M059J (cell line): ENCODE measurements at places on chromosomes 1 and 21.

- DNase-seq = peak; percentile 80
Measured at GRCh38 chr1:211705467-211706091, 30.2 kb upstream of the NEK2 start.

DNA sequence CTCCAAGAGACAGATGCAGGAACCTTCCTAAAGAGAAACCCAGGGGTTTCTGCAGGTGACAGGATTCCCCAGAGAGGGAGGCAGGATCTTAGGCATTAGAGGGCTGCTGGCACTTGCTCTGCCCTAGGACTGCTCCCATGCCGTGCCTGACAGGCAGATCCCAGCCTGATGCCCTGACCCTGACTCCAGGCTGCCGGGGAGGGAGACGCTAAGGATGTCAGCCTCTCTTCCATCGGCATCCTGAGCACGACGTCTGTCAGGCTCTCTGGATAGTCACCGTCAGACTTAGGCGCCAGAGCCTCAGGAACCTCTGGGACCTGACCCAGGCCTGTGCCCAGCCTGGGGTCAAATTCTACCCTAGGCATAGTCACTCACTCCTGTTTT, 157.1 kb downstream of the NPHP4 start:
- DNase-seq = no peak

GRCh38 chr1:182126272-182126800, 64.8 kb upstream of the ZNF648 start:
- DNase-seq = no peak

- peak; percentile 32 for DNase-seq
Measured at GRCh38 chr21:38439957-38440356, 58.3 kb downstream of the ERG start.

- no peak for DNase-seq
Measured at GRCh38 chr1:209564849-209565248, 18.7 kb upstream of the CAMK1G start.

- no peak for DNase-seq
Measured at GRCh38 chr1:92511541-92511940, 24.8 kb upstream of the GFI1 start.

GRCh38 chr21:40373761-40374160, 473.2 kb downstream of the DSCAM start:
- DNase-seq = no peak

DNA sequence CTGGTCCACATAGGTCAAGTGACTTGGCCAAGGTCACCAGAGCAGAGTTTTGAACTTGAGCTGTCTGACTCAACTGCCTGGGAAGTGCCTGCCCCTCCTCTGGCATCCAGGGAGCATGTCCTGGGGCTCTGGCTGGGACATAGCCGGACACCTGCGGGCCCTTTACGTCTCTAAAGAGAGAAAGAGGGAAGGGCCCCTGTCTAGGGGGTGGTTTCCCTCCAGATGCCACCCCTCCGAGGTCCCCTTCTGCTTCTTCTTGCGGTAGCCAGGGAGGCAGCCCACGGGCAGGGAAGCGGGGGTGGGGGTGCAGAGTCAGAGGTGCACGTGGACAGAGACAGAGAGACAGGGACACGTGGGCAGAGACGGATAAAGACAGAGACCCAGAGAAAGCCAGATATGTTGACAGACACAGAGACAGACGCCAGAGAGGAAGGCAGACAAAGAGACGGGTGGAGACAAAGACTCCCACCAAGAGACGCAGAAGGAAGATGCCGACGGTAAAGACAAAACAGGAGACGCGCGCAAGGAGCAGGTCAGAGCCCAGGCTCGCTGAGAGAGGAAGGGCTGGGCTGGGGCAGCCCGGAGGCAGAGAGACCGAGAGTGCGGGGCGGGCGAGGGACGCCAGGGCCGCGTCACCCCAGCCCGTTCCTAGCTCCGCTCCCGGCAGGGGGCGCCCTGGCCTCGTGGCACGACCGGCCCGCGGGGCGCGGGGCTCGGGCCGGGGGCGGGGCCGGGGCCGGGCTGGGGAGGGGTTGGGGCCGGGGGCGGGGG, 458 bp upstream of the ALPL start:
- DNase-seq = peak; percentile 37

- peak; percentile 96 for DNase-seq
Measured at GRCh38 chr1:205301205-205301821, 20.2 kb downstream of the NUAK2 start.

- no peak for DNase-seq
Measured at GRCh38 chr1:164495905-164496304, 63.1 kb upstream of the PBX1 start.

- no peak for DNase-seq
Measured at GRCh38 chr1:169094897-169095569, 11.5 kb upstream of the ATP1B1 start.

DNA sequence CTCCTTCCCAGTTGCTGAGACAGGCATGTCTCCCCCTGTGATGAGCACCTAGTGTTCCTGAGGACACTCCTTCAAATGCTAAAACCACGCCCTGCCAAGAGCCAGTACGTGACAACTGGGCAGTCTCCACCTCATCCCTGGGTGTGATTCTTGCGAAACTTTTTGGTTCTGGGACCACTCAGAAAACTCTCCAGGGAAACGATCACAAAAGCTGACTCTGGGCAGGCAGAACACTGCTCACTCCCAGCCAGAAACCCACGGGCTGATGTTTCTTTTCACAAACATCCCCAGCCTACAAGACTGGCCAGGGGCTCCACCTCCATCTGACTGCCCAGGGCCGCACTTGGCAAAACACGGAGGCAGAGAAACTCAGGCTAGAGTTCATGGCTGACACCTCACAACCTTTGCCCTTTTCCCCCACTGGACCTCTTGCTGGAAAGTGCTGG, 24.4 kb downstream of the DHRS3 start:
- DNase-seq = peak; percentile 51

DNA sequence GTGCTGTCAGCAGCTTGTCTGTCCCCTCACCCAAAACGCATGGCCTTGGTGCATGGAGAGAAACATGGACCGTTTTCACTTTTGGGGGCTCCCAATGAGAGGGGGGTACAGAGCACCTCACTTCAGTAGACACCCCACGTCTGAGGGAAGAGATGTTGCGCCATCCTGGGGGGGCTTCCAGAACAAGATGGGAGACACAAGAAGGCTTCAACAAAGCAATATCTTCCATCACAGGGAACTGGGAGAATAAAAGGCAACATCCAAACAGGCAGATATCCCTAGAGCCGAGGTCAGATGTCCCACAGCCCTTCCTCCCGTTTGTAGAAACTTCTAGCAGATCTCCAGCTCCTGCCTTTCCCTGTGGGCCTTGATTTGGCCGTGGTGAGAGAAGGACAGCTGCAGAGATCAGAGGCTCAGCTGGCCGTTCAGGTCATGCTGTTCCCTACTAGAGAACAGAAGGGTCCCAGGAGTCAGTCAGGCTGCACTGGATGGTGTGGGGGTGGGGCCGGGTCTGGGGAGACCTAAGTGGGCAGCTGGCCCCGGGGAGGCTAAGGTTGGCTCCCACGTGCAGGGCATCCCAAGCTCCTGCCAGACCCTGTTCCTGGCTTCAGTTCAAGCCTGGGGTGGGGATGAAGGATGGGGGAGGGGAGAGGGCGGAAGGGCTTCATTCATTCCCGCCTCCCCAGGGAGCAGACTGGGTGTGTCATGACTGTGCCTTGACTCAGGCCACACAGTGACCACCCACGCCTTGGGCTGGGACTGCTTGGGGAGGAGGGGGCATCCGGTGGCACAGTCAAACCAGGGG, 4.4 kb downstream of the PLOD1 start:
- DNase-seq = no peak

- no peak for DNase-seq
Measured at GRCh38 chr1:37032660-37033354, 1.5 kb downstream of the GRIK3 start.

DNA sequence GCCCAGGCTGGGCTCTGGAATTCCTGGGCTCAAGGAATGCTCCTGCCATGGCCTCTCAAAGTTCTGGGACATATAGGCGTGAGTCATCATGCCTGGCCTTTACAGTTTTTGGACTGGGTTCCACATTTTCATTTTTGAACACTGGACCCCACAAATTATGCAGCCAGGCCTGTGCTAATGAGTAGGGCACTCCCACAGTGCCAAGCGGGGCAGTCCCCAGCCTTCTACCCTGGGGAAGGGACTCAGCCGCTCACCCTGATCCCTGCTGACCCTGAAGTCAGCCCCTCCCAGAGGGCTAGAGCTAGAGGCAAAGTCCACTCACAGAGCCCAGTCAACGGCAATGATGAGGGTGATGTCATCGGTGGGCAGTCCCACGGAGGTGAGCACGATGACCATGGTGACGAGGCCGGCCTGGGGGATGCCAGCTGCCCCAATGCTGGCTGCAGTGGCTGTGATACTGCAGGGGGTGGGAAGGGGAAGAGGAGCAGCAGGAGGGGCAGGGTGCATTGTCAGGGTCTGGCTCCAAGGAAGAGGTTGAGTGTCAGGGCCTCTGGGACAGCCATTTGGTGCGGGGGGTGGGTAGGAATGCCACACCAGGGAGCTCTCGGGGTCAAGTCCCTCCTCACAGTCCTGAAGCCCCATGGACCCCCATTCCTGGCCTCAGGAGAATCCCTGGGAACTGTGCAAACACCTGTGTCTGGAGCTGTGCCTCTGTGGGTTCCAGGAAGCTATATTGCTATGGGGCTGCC, 27.6 kb downstream of the PODN start:
- DNase-seq = peak; percentile 39

GRCh38 chr1:11598461-11598860, 55.8 kb downstream of the FBXO2 start:
- no peak for DNase-seq

GRCh38 chr1:108154314-108154713, 45.8 kb downstream of the SLC25A24 start:
- no peak for DNase-seq

GRCh38 chr1:57798543-57798942, 374.7 kb upstream of the DAB1 start:
- DNase-seq = no peak

- DNase-seq = peak; percentile 88
Measured at GRCh38 chr21:16159213-16159970, 429.6 kb downstream of the USP25 start.

DNA sequence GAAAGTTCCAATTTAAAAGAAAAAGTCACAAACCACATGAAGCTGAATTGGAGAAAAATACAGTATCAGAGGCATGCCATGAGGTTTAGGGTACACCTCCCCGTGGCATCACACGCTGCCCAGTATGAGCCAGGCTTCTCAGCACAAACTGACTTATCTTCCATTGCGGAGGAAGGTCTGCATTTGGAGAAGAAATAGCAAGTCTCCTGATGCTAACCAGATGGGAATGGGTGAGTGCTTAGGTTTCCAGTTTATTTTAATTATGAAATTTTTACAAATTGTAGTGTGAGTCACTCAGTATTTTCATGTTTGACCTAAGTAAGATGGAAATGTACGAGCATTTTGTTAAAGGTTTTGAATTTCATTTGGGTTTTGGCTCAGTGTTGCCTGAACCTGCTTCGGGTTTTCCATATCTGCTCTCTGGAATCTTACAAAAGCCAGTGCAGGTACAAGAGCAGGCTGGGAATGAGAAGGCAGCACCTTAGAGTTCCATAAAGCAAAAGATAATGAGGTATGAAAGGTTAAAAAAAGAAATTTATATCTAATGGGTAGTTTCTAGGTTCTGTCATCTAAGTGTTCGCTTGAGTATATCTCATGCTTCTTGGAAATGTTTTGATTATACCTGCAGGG, 213.9 kb downstream of the PATJ start:
- no peak for DNase-seq

- DNase-seq = peak; percentile 19
Measured at GRCh38 chr1:189021577-189021976, 1456.1 kb downstream of the BRINP3 start.

DNA sequence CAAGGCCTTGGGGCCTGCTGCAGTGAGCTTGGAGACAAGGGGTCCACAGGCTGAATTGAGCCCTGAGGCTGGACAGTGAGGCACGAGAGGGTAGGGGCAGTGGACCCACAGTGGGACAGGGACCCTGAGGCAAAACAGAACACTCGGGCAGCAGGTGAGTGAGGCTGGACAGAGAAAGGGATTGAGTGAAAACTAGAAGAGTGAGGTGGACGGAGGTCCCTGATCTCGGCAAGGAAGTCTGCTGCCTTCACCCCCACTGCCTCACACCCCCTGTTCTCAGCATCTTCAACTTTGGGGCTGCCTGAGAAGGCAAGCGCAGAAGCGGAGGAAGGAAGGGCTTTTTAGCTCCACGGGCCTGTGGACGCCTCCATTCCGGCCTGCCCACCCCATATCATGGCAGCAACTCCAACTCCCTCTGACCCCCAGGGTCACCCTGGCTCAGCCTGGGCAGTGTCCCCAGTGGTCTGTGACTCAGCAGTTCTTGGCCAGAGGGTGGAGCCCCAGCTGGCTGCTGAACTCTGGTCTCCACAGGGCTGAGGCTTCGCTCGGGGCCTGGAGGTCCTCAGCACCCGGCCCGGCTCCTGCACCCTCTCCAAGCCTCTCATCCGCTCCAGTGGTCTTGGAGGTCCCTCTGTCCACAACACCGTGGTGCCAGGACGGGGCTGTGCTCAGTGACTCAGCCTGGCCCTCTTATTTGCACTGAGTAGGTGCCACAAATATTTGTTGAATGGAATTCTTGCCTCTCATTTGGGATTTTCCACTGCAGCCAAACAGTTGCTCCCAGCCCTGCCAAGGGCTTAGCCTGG, 60.0 kb upstream of the EPS8L3 start:
- DNase-seq = peak; percentile 92

DNA sequence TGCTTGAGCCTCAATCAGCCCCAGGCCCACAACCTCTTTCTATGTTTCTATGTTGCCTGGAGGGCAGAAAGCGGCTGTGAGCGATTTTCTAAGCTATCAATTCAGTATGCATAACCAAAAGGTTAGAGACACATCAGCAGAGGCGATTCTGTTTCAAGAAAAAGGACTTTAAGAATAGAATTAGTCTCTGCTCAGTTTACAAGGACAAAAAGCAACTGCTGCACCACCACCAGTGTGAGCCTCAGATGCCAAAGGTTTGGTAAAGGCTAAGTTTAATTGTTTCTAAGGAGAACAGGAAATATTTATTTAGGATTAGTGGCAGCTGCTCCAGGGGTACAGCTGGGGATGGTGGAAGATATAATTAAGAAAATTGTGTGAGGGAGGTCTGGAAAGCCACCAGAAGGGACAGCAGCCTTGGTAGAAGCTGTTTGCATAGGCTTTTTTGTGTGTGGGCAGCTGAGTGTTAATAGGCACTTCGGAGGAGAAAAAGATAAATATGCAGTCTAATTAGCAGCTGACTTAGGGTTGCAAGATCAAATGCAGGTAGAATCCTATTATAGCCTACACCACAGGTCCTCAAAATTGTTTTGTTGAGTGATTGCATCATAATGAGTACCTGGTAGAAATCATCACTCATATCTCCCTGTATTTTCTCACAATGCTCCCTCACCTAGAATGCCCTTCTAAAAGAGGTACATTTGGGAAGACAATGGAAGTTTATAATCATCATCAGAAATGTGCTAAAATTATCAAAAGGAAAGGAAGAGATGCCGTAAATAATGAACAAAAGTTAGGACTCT, 35.8 kb downstream of the ZC3H11B start:
- no peak for DNase-seq

GRCh38 chr1:206933333-206933945, 11.7 kb upstream of the FCMR start:
- no peak for DNase-seq
